ENCODE measurements at places on chromosomes 3 and 15.

- no peak overlapping the region for H3K27ac ChIP-seq
- DNase-seq, result no peak
- H3K27me3 ChIP-seq, result no peaks in the 10 kb centered on the region
- no peaks in the 10 kb centered on the region for H3K4me1 ChIP-seq
These were observed 240.2 kb downstream of the TP63 start for GRCh38 chr3:189871418-189871817.

DNA sequence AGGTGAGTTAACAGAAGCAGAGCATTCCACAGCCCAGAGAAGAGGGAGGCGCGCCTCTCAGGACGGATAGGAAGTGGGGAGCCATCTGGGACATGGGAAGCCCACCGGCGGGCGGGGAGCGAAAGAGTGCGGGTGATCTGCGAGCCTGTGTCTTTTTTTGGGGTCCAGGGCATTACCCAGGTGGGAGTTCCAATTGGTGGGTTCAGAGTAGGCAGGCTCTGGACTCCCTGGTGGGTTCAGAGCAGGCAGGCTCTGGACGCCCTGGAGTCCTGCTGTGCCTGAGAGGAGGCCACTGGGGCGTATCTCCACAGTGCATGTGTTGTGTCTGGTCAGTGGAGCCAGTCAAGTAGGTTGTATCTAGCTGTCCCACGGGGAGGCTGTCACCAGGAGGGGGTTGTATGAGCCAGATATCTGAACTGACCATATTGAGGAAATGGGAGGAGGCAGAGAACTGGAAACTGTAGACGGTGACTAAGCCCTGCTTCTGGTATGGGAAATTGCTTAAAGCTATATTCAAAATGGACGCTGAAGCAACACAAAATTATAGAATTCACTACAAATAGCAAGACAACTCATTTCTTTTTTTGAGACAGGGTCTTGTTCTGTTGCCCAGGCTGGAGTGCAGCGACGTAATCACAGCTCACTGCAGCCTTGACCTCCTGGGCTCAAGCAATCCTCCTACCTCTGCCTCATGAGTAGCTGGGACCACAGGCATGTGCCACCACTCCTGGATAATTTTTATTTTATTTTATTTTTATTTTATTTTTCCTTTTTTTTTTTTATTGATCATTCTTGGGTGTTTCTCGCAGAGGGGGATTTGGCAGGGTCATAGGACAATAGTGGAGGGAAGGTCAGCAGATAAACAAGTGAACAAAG lies 34.5 kb upstream of the CHST2 start:
- no peak overlapping the region for H3K4me3 ChIP-seq
- no peak for DNase-seq
- no peaks in the 10 kb centered on the region for H3K36me3 ChIP-seq

DNA sequence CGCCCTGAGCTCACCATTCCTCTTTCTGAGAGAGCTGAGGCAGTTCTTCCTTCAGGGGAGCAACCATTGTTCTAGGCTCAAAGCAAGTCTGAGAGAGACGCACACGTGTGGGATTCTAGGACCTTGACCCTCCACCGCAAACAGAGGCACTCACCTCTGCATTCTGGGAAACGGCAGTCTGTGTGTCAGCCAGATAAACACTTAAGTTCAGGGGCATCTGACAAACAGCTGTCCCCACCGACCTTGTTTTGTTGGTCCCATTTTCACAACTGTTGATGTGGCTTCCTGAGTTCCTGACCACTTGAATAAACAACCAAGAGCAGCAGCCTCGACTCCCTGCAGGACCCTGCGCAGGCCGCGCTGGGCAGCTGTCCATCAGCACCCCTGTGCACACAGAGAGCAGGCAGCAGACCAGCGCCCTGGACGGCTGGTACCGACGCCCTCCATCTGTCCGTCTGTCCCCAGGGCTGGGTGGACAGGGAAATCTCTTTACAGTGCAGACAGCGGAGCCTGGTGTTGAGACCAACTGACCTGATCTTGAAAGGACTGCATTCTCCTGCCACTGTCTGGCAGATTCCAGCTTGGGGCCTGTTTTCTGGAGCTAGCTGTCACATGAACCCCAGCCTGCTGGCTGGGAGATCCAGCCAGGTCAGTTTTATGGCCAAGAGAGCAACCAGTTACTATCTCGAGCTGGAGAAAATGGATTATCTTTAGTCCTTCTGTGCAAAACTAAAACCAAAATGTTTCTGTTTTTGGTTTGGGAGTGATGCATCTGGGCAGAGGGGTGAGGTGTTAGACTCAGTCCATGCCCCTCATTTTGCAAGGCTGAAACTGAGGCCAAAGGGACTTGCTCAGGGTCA lies 64.2 kb downstream of the FAM43A start:
- DNase-seq, result no peak
- H3K27me3 ChIP-seq, result no peaks in the 10 kb centered on the region
- H3K36me3 ChIP-seq, result no peaks in the 10 kb centered on the region
- H3K4me3 ChIP-seq, result no peak overlapping the region
- peaks cover 9% of the 10 kb centered on the region for H3K4me1 ChIP-seq

DNA sequence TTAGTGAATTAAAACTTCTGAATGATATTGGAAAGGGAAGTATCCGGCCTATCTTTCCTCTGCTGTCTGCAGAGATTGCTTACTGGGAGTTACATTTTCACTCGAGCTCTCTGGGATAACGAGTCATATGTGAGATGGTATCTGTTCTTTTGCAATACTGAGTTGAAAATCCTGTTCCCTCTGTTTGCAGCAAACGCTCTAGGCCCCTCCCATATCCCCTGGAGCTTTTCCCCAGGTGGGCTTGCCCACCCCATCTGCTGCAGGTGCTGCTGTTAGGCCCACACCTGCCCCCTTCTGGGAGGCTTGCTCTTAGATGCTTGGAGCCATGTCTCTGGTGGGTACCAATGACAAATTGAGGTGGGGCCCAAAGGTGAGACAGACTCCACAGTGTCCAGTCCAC lies 42.7 kb upstream of the MTMR10 start:
- H3K27ac ChIP-seq, result no peak overlapping the region
- DNase-seq, result no peak
- no peaks in the 10 kb centered on the region for H3K36me3 ChIP-seq
- peaks cover 6% of the 10 kb centered on the region for H3K4me1 ChIP-seq

Measured in testis (tissue), 5 donors.